ENCODE measurements at places on chromosomes 16 and 17.

DNA sequence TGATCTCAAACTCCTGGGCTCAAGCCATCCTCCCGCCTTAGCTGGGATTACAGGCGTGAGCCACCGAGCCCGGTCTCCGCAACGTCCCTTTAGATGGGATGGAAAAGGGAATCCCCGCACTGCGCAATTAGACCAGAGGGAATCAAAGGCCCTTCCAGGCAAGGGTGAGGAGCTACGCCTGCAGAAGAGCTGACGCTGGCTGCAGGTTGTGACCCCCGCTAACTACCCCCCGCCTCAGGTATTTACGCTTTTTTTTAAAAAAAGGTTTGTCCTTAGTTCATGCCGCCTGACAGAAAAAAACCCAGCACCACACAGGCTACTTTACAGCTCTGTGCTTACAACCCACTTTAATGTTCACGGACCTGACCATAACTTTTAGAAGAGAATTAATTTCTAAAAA, 26.9 kb downstream of the ZCCHC14 start:
- DNase-seq = no peak

- no peak for DNase-seq
Measured at GRCh38 chr17:80461528-80462160, 14.8 kb downstream of the NPTX1 start.

DNA sequence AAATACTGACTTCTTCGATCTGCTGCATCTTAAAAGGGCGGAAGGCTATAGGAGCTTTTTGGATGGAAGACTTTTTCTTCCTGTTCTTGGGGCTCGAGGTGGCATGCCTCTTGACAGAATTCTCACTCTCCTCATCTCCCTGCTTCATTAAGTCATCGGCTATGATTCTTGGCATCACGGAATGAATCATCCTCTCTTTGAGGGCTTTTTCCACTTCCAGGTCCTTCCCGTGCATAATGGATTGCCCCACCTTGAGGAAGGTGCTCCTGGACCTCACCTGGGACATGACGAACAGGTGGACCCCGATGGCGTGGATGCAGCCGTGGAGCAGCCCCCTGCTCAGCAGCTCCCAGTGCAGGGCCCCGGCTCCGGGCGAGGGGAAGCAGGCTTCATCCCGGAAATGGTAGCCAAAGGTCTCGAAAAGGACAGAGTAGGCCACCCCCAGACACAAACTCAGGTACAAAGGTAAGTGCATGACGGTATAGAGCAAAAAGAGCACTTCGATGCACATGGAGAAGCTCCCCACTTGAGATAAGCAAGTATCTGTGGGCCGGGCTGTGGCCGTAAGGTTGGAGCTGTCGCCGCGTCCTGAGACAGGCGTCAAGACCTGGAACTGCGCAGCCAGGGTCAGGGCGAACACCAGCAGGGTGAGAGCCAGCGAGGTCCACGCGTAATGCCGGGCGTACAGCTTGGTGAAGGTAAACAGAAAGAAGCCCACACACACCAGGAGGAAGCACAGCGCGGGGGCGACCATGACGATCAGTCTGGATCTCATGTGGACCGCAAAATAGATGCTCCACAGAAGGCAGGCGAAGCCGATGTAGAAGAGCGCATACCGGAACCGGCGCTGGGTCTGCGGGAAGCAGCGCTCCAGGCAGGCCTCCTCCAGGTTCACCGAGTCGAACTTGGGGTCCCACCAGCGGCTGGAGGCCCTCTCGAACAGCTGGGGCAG, 1.7 kb downstream of the ADCY9 start:
- no peak for DNase-seq

- peak; percentile 61 for DNase-seq
Measured at GRCh38 chr17:82647593-82648164, 565 bp downstream of the WDR45B start.

DNA sequence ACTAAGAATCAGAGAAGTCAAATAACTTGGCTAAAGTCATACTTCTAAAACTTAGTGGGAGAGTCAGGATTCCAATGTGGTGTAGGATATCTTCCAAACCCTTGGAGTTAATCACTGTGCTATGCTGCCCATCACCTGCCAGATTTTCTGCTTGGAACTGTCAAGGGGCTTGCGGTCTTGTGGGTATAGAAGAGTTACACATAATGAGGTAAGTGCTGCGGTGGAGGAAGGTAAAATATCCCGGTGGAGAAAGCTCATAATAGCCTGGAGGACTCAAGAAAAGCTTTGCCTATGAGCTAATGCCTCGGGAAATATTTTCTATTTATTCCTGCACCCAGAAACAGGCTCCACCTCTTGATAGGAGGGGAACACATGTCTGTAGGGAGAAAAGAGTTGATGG, 195.6 kb downstream of the UTP18 start:
- DNase-seq = no peak

- no peak for DNase-seq
Measured at GRCh38 chr16:28835864-28836760, 10.0 kb downstream of the TUFM start.

DNA sequence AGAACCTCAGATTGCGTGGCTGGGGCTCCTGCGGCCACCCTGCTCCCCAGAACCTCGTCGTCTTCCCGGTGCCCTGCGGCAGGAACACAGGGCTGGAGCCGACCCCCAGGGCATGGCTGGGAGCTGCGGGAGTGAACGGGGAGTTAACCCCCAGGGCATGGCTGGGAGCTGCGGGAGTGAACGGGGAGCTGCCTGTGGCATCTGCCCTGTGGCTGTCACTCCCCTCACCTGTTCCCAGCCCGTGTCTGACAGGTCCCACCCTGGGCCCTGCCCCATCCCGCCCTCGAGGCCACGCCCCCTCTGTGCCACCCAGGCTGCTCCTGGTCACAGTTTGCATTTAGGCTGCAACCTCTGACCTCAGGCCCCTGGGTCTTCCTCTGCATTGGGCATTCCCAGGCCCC, 39.4 kb upstream of the ACSF3 start:
- no peak for DNase-seq

DNA sequence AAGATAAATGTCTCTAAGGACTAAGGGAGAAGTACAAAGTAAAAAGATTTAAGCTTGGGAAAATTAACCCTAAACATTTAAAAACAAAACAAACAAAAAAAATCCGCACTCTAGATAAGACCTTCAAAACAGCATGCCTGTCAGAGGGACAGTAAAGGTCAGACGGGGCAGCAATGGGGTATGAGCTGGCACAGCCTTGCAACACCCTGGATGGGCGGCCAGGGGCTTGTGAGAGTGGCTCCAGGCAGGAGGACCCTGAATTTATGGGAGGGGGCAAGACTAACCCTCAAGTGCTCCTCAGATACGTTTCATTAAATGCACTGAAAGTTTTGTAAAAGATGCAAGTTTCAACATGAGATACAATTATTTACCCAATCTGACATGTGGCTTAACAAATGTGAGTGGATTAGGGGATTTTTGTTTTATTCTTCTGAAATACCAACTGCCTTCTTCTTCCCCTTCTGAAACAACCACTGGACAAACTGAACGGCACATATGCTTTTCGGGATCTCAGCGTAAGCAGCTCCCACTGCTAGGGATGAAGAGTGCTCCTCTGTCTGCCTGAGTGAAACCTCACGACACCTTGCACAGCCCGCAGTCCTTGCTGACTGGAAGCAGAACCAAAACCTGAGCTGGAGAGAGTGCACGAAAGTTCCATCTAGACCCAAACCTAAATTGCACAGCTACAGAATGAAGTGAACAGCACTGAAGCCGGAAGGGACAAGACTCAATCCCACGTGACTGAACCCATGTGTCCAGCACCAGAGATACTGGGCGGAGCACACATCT, 128.4 kb downstream of the ANKRD11 start:
- DNase-seq = no peak

GRCh38 chr16:3458278-3458851, 14.9 kb downstream of the NAA60 start:
- peak; percentile 28 for DNase-seq

DNA sequence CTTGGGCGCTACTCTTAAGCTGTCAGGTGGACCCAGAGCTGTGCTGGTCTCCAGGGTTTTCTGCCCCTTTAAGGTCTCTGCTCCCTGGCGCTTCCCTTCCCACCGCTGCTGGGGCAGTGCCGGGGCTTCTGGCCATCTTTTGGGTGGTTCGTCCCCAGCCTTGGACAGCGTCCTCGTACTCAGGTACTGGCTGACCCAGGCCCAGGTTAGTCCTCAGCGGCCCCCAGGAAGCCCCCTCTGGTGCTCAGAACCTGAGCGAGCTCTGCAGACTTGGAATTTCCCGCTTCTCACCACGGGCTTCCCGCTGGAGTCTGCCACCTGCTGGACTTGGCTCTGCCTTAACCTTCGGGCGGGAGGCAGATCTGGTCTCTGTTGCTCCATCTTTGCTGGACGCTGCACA, 94.1 kb upstream of the ZNF750 start:
- no peak for DNase-seq

GRCh38 chr17:82103553-82104451, 5.8 kb upstream of the FASN start:
- no peak for DNase-seq
